Upper lobe of right lung (tissue), 1 donor: ENCODE measurements at places on chromosomes 3 and 15.
A peak's percentile ranks its signal among the peaks of the same experiment; 100 is the strongest.

DNA sequence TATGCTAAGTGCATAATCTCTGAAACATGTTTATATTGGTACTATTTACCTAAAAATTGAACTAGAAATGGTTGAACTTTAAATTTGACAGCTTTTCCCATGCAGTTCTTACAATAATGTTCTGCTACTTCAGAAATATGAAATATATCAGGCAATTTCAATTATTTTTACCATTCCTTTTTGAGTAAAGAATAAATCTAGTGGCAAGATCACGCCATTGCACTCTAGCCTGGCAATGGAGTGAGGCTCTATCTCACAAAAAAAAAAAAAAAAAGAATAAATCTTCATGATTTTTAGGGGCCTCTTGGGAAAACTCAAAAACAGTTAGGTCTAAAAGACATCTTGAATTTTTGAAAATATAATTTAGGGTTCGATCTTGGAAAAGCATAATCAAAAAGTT lies 10.6 kb upstream of the DNAAF4 start:
- no peaks in the 10 kb centered on the region for H3K4me1 ChIP-seq
- H3K27ac ChIP-seq = no peak overlapping the region
- no peaks in the 10 kb centered on the region for H3K27me3 ChIP-seq
- H3K36me3 ChIP-seq = no peaks in the 10 kb centered on the region
- DNase-seq = no peak

GRCh38 chr3:132285620-132285945 lies 31.6 kb upstream of the ACP3 start:
- H3K27ac ChIP-seq = no peak overlapping the region
- no peak overlapping the region for H3K4me3 ChIP-seq
- H3K27me3 ChIP-seq = no peaks in the 10 kb centered on the region

DNA sequence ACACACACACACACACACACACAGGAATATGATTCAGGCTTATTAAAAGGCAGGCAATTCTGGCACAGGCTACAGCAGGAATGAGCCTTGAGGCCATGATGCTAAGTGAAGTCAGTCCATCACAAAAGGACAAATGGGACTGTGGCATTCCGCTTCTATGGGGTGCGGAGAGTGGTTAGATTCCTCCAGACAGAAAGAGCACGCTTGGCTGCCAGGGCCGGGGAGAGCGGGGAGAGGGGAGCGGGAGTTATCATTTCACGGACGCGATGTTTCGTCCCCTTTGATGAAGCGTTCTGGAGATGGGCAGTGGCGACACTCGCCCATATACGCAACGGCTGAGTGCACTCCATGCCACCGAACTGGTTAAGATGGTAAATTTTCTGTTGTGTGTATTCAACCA lies 58.5 kb upstream of the FAM174B start:
- DNase-seq = peak; percentile 59
- H3K27ac ChIP-seq = peak overlapping the region; percentile 77
- H3K4me3 ChIP-seq = peak overlapping the region; percentile 65
- no peaks in the 10 kb centered on the region for H3K27me3 ChIP-seq

DNA sequence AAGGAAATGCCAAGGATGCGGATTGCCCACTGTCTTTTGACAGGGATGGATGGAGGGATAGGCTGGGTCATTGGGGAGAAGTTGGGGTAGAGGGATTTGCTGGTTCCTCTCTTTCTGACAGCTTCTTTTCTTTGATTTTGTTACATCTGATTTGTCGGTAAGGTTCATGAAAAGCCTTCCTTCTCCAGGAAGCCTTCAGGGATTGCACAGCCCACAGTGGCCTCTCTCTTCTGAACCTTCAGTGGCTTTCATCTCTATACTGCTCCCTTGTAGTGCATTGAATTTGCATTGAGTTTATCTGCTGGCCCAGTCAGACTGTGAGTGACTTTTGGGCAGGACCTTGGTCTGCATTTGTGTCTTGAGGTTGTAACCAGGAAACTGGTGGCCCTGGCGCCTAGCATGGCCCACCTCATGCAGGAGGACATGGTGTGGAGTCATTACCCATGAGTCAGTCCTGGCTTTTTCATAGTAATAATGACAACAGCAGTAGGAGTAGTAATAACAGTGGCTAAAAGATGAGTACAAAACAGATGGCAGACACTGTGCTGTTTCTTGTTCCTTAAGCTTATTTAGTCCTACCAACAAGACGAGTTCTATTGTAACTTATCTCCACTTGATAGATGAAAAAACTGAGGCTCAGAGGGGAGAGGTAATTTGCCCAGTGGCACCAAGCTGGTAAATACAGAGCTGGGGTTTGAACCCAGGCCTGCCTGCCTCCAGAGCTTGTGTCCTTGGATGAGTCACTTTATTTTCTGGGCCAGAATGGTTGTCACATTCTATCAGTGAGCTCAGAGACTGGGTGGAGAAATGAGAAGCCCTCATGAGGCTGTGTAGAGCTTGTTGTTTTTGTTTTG lies 28.4 kb downstream of the SMAD6 start:
- no peaks in the 10 kb centered on the region for H3K27me3 ChIP-seq
- H3K4me1 ChIP-seq = peaks cover 36% of the 10 kb centered on the region
- H3K27ac ChIP-seq = no peak overlapping the region
- H3K36me3 ChIP-seq = no peaks in the 10 kb centered on the region
- no peak for DNase-seq

DNA sequence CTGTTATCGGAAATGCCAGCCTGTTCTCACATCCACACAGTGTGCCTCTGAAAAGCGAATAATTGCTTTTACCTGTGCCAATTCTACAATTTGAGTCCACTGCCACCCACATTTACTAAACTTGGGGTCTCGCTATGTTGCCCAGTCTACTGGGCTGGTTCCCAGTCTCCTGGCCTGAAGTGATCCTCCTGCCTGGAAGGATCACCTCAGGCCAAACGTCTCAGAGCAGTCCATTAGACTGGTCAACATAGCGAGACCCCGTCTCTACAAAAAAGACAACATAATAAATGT lies 827 bp upstream of the INO80 start:
- peaks cover 14% of the 10 kb centered on the region for H3K4me1 ChIP-seq
- no peaks in the 10 kb centered on the region for H3K36me3 ChIP-seq
- H3K27me3 ChIP-seq = no peaks in the 10 kb centered on the region
- H3K4me3 ChIP-seq = peak overlapping the region; percentile 93
- no peak for DNase-seq
